NCI-H446 treated with DMSO at 0.1 percent for 48 hours (cell line): ENCODE measurements at places on chromosomes 11 and 22.

DNA sequence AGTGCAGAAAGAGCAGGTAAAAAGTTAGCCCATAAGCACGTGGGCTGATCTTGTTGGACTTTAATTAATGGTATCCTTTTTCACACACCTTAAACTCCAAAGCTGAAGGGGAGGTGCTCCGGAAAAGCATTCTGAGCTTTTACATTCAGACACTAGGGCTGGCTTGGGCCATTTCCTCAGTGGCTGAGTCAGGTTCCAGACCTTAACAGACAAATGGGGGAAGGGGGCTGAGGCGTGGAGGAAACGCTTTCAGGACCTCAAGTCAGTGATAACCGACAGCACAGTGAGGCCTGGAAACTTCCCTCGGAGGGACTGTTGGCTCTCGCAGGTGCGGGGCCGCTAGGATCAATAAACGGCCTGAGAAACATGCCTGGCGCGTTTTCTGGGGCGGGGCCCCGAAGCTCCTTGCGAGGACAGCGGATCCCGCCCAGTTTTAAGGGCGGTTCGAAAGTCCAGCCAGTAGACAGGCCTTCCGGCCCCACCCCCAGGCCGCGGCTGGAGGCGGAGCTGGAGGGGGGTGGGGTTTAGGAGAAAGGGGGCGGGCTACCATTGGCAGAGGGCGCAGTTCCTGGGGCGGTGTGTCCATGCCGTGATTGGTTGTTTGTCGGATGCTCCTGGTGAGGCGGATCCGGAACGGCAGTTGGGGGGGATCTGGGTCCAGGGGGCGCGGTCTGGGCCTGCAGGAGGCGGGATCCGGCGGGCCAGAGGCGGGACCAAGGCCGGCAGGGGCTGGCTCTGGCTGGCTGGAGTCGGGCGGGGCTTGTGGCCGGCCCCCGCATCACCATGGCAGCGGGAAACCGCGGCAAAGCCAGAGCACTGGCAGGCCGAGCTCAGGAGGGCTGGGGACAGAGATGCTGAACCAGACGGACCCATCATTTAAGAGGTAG lies 8.0 kb downstream of the C11orf52 start:
- DNase-seq, result peak; percentile 98

GRCh38 chr11:114315749-114316368 lies 19.7 kb downstream of the NNMT start:
- DNase-seq, result no peak

DNA sequence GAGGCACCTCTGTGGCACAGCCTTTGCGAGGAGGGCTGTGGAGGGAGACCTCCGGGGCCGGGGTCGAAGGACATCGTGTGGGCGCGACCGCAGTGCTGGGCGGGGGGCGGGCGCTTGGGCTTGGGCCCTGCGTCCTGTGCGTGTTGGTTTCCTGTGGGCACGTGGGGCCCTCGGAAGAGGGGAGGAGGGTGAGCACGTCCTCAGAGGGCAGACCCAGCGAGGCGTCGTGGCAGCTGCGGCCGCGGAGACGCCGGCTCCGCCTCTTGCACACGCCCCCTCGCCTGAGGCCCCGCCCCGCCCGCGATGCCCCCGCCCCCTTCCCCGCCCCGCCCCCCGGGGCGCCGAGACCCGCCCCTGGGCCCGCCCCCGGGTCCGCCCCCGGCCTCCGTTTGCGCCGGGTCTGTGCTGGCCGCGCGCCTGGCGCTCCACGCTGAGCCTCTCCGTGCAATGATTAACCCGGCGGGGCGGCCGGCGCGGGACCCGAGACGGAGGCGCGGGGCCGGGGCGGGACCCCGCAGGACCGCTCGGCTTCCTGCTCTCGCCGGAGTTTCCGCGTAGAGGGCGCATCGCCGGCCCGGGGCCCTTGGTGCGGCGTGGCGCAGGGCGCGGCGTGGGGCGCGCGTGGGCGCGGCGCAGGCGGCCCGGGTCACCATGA lies at the start of gene PRR5:
PRR5 (plus strand) TSS at position 381 of the 655 bp plus-strand sequence; CDS start at position 652, 271 bp downstream.
- DNase-seq, result no peak

DNA sequence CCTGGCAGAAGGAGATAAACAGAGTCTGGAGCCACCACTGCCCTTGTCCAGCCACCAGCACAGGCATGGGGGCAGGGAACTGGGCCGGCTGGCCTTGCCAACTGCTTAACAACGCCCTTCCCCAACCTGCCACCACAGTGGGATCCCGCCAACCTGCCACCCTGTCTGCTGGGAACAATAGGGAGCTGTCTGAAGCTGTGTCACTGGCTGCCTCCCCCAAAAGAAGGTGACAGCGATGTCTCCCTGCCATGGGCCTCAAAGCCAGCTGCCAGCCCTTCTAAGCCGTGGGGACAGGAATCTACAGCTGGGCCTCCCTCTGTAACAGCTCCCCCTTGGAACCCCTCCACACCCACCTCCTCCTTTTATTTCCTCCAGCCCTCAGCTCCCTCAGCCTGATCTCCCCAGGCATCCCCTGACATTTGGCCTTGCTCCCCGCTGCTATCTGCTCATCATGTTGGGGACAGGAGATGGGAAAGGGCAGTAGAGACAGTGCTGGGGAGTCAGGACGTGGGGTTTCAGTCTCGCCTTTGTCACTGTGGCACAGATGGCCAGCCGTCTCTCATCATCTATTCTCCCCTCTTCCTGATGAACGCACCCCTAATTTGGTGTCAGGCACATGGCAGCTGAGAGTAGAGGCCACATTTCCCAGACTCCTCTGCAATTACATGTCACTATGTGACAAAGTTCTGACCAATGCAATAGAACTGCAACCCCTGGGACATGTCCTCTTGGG lies 51.3 kb upstream of the PRDM11 start:
- DNase-seq, result no peak
